Chondrocyte (in vitro differentiated cells): ENCODE measurements at places on chromosomes 3 and 15. TPM values are rescaled to one million over a fixed set of nuclear protein-coding genes. Genes with fewer than 3 reads are reported as not detected.

Gene MYO5C
- 0.79 to 2.7 TPM (median 1.4 TPM) in 3 replicates for total RNA-seq

Gene AGTR1
- total RNA-seq: 2.1 to 2.2 TPM (median 2.1 TPM) in 3 replicates

Gene POPDC2
- 0.80 to 1.1 TPM (median 1.0 TPM) in 3 replicates for total RNA-seq

Gene PPP1R14D
- total RNA-seq: not detected in 3 replicates

GRCh38 chr3:140135461-140135860, 200.5 kb downstream of the CLSTN2 start:
- DNase-seq: no peak
- no peaks in the 10 kb centered on the region for H3K27me3 ChIP-seq
- H3K4me3 ChIP-seq: no peak overlapping the region
- no peak overlapping the region for H3K27ac ChIP-seq

DNA sequence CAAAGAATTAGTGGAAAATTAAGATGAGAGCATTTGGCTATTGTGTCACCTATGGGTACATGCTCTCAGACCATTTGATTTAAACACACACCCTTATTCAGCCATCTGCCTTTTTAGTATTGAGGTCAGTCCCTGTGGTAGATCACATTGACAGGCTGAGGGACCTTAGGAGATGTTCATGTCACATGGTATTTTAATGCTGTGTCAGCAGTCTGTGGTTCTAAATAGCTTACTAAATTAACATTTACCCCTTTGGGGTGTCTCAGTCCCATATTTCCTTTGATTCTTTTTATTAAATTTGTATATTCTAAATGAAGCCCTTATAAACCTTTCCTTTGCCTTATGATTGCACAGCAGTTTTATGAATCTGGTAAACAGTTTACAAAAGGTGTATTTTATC, 2.3 kb downstream of the RBM5 start:
- H3K36me3 ChIP-seq: peaks cover 31% of the 10 kb centered on the region
- peaks cover 37% of the 10 kb centered on the region for H3K4me1 ChIP-seq
- no peaks in the 10 kb centered on the region for H3K27me3 ChIP-seq
- H3K4me3 ChIP-seq: peak overlapping the region; percentile 95

DNA sequence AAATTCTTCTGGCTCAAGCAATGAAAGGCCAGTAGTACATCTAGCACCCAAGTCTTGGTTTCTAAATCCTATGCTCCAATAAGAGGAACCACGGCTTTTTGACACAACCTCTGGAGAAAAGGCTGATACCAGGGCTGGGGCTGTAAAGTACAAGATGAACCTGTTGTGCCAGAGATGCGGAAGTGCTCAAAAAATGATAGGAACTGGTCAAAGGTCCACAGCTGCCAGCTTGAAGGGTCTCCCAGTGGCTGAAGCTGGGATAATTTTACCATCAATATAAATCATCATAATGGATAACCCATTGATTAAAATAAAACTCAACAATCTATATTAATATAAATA, 558 bp upstream of the NCEH1 start:
- H3K27me3 ChIP-seq: no peaks in the 10 kb centered on the region
- peaks cover 32% of the 10 kb centered on the region for H3K4me1 ChIP-seq
- H3K4me3 ChIP-seq: peak overlapping the region; percentile 93
- no peaks in the 10 kb centered on the region for H3K36me3 ChIP-seq

DNA sequence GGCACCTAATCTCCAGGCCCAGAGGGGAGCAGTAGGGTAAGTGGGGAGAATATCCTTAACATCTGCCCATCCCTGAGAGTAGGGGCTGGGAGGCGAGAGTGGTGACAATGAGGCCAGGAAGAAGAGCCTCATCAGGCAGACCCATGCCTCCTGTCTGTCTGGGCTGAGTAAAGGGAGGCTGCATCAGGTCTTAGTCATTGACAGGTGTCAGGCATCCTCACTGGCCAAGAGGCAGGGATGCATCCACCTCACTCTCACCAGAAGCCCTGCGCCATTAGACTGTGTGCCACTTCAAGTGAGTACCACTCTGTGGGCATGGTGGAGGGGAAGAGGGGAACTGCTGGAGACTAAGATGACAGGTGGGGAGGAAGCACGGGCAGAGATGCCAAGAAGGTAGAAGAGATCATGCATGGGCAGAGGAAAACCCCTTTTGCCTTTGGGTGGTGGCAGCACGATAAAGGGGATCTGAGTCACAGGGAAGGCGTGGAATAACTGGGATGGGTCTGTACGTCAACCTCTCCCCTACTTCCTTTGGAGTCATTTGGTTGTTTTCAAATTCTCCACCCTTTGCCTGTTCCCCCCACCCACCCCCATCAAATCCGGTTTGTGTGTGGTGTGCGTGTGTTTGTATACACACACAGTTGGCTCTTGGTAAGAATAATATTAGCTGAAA, 14.1 kb downstream of the ANAPC13 start:
- H3K27me3 ChIP-seq: no peaks in the 10 kb centered on the region
- no peak for DNase-seq
- H3K27ac ChIP-seq: no peak overlapping the region
- H3K4me3 ChIP-seq: no peak overlapping the region
- H3K4me1 ChIP-seq: peaks cover 33% of the 10 kb centered on the region

DNA sequence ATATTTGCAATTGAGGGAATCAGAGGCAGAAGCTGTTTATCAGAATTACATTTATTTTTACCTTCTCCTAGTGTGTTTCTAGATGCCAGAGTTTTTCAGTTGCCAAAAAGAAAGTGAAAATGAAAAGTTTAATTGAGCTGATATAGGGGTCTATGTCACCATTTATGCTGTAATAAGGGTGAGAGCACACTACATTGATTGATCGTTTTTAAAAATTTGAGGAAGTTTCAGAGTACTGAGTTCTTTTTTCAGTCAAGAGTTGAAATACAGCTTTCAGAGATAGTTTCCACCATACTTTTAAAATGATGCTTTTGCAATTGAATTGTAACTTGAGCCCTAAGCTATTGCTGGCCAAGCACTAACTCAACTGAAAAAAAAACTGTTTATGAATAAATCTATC, 326.9 kb downstream of the UNC13C start:
- H3K36me3 ChIP-seq: no peaks in the 10 kb centered on the region
- peaks cover 13% of the 10 kb centered on the region for H3K4me1 ChIP-seq
- no peak overlapping the region for H3K4me3 ChIP-seq

DNA sequence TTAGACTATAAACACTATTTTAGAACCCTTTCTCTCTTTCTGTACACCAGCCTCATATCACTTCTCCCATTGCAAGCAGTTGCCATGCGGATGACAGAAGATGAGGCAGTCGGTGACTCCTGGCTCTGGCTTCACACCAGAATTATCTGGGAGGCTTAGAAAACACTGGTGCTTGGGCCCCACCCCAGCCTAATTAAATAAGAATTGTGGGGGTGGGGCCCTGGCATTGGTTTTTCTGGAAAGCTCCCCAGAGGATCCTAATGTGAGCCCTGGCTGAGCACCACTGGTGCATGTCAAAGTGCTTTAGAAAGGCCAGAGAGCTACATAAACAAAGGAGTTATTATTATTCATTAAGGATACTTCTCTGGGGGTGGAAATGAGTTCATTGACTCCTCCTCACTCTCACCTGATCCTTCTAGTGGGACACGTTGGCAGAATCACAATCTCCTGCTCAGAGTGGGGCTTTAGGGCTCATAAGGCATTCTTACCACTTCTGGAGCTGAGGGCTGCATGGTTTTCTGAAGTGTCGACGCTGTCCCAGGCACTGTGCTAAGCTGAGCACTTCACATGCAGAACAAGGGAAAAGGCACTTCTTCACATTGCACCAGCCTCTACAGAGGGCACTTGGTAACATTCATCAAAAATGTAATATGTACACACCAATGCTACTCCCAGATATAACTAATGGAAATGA, 188.5 kb upstream of the TLE3 start:
- no peak overlapping the region for H3K4me3 ChIP-seq
- H3K27me3 ChIP-seq: peaks cover 25% of the 10 kb centered on the region
- no peak for DNase-seq
- no peaks in the 10 kb centered on the region for H3K36me3 ChIP-seq
- no peak overlapping the region for H3K27ac ChIP-seq
- H3K4me1 ChIP-seq: peaks cover 14% of the 10 kb centered on the region
